ENCODE measurements at places on chromosomes 5 and 9.

- DNase-seq, result no peak
Measured at GRCh38 chr9:124506433-124506832, 766 bp downstream of the NR5A1 start.

DNA sequence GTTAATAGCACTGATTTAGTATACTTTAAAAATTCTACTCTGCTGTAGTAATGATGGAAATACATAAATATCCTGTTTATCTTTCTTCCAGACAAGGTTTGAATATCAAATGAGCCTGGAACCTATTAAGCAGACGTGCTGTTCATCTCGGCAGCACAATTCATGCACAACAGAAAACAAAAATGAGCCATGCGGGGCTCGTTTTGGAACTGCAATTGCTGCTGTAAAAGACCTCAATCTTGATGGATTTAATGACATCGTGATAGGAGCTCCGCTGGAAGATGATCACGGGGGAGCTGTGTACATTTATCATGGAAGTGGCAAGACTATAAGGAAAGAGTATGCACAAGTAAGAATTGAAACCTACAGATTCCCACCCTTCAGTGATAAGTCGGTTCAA lies 79.1 kb upstream of the ITGA2 start:
- no peak for DNase-seq

DNA sequence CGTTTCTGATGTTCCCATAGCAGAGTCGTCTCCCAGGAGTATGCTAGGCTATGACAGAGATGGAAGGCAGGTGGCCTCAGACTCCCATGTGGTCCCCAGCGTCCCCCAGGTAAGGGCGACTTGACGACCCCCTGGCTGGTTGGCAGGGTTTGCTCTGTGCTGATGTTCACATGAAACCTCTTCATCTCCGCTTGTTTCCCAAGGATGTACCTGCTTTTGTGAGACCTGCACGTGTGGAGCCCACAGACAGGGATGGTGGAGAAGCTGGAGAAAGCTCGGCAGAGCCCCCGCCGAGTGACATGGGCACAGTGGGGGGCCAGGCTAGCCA lies 108.3 kb downstream of the WNK2 start:
- DNase-seq, result no peak

- DNase-seq, result no peak
Measured at GRCh38 chr5:149024477-149024876, 38.4 kb downstream of the SH3TC2 start.

GRCh38 chr5:17316970-17317459 lies 99.6 kb downstream of the BASP1 start:
- DNase-seq, result no peak

DNA sequence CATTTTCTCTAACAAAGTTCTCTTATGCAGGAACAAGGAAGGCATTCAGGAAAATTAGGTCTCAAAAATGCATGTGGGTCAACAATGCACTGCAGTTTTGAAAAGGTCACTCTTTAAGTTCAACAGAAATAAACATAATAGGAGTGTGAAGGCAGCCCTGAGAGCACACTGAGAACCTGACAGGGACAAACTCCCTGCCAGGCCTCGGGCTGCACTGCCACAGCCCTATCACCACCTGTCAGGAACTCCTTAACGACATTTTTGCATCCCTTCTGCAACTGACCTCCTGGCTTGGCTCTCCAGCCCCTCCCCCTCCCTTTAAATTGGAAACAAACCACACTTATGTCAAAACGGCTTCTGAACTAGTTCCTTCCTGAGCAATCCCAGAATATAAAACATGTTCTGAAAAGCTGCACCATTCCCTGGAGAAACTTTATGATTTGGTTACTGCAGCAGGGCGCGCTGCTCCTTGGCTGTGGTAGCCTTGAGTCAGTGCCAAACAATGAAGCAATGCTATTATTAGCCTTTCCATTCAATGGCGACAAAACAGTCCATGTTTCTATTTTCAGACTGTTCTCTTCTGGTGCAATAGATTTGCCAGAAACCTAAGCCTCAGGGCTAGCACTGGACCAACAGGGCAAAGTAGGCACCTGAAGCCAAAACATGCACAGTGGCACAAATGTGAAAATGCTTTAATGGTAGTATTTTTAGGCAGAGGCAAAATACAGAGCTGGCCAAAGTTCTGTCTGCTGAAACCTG lies 160.1 kb upstream of the ZNF608 start:
- peak; percentile 64 for DNase-seq

DNA sequence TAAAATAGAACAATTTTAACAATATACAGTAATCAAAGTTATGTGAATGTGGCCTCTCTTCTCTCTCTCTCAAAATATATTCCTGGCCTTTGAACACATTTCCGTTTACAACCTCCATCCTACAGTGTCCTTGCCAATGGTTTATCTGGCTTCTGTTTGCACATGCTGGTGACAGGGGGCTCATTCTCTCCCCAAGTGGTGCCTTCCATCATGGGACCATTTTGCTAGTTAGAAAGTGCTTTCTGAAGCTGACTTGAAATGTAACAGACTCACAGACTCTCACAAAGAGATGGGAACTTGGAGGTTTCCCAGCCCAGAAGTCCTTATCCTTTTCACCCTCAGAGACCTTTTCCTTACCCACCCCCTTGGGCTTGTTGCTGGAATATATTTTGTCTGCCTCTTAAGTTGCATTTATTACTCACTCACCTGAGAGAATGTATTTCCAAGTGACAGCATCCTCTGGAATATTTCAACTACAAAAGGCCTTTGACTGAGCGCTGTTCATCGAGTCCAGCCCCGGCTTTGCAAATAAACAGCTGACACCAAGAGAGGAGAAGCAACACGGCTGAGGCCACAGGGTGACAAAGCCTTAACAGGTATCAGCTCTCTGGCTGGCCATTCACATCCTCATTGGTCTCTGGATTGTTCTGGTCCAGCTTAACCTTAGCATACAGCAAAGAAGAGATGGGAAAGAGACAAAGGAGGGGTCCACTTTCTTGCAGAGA lies 17.5 kb upstream of the ALDH1B1 start:
- DNase-seq, result no peak

DNA sequence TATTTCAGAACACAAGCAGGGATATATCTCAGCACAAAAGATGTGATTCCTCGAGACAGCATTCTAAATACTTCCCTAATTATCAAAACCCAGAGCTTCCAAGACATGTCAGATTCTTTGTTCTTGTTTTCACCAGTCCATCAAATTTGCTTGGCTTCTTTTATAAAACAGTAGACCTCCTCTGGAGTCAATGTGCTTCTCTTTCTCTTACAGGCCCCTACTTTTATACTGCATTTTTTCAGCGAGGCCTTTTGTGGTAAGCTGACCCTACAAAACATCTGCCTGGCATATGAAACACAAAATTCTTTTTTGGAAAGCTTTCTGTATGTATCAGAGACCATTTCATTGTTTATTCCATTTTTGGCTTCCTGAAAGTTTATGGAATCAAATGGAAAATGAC lies 81.8 kb downstream of the ARSB start:
- DNase-seq, result no peak

- peak; percentile 25 for DNase-seq
Measured at GRCh38 chr5:43664501-43665040, 61.6 kb downstream of the NNT start.

GRCh38 chr9:95049761-95050160 lies 267.7 kb downstream of the FANCC start:
- DNase-seq, result no peak

- DNase-seq, result no peak
Measured at GRCh38 chr5:5139336-5139776, 774 bp upstream of the ADAMTS16 start.

DNA sequence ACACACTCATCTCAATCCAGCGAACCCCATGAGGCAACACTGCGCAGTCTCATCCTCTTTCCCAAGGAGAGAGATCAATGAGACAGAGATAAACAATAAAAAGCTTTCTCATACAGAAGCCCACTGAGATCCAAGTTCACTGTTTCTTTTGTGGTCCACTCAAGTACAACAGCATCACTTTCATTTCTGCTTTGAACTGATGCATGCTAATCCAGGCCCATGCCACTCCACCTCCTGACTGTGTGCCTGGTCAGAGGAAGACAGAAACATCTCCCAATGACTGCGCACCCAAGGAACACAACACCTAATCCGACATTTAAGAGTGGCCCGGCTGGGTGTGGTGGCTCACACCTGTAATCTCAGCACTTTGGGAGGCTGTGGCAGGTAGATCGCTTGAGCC lies 104.0 kb downstream of the SERINC5 start:
- no peak for DNase-seq

GRCh38 chr5:36870399-36871040 lies 6.0 kb upstream of the NIPBL start:
- peak; percentile 52 for DNase-seq

- peak; percentile 85 for DNase-seq
Measured at GRCh38 chr5:139968547-139969261, 74.4 kb downstream of the NRG2 start.

- DNase-seq, result peak; percentile 28
Measured at GRCh38 chr9:70574151-70574837, 159.8 kb upstream of the KLF9 start.

DNA sequence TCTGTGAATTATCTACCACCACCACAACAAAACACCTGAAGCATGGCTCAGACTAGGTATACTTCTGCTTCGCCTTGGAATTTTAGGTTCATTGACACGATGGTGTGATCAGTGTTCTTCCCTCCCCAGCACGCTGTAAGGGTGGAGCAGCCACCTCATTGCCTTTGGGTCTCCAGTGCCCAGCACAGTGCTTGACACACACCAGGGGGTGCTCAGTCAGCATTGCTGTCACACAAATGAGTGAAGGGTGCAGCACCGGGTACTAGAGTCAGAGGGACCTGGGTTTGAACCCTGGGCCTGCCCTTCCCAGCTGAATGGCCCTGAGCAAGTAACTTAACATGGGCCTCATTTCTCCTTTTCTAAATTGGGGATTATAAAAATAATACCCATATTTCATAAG lies 9.9 kb upstream of the ANGPTL2 start:
- no peak for DNase-seq

DNA sequence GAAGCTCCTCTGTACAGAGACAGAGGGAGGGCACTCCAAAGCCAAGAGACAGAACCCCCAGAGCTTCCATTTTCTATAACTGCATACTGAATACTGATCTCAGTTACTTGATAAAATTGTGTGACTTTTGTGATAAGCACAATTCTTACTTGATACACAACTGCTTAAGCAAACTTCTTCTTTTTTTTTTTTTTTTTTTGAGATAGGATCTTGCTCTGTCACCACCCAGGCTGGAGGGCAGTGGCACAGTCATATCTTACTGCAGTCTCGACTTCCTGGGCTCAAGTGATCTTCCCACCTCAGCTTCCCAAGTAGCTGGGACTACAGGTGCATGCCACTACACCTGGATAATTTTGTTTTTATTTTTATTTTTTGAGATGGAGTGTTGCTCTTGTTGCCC lies 252.1 kb upstream of the ZNF608 start:
- DNase-seq, result no peak

DNA sequence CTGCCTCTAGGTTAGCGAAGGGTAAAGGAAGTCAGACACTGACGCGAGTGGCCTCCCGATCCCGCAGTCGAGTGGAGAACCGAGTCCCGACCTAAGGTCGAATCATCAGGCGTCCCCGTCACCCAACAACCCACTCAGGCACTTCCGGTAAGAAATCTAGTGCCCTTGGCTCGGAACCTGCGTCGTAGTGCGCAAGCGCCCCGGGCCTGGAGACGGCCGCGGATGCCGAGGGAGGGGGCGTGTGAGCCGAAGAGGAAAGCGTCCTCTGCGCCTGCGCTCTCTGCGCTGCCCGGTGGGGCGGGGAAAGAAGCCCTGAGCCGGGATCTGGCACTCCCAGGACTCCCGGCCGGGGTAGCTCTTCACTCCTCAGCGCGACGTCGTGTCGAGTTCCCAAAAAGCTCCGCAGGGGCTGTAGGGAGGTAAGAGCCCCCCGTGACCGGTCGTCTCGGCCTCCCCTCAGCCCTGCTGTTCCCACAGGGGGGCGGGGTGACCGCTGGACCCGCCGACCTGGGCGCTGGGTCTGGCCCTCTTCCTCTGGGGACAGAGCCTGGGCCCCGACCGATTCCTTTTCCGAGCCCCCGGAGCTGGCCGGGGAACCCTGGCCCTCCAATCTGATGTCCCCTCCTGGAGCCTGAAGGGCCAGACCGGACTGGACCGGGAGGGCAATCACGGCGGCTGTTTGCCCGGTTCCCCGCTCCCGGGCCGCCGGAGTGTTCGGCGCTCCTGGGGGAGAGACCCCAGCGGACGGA lies at the start of gene ZFYVE16:
TSS of gene ZFYVE16 (plus strand) at position 330 of the 749 bp plus-strand sequence. CDS start 26,084 bp downstream, outside the sequence.
- peak; percentile 99 for DNase-seq

- no peak for DNase-seq
Measured at GRCh38 chr5:97559827-97560598, 377.0 kb upstream of the RIOK2 start.

DNA sequence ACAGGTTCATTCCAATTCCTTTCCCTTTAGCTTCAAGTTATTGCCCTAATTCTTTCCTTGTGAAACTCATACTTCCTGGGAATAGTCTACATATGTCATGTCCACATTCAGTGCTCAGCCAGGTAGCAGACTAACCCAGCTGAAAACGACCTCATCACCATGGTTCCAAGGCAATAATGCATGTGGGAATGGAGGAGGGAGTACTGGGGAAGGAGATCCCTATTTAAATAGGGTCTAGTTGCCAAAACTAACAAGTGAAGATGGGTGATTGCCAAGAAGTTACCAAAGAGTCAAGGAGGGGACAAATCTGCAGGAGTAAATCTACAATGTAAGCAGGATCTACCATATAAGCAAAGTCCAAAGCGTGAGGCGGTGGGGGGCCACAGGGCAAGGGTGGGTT lies 47.3 kb upstream of the MCTP1 start:
- DNase-seq, result no peak

- peak; percentile 81 for DNase-seq
Measured at GRCh38 chr9:108813951-108814601, 41.7 kb downstream of the ACTL7B start.

DNA sequence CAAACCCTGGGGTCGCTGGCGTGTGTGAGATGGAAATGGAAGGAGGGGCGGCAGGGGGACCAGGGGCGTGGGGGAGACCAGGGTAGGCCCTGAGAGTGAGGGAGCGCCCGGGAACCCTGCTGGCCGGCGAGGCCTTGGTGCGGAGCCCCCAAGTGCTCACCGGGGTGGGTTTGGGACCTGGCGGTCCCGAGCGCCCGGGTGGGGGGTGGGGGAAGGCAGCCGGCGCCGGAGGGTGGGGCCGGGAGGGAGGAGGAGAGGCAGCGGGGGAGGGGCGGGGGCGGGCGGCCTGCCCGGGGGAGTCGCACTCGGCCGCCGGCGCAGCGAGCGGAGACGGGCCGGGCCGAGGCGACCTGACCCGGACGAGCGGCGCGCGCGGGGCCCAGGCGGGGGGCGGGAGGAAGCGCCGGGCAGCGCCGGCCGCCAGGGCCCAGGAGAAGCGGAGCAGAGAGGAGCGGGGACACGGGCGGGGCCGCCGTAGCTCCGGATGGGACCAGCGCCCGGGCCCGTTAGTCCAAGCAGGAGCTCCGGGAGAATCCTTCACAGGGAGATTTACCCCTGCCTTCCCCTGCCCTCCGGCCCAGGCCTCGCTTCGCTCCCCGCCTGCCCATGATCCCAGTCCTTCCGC lies at the start of gene NPR2:
TSS of gene NPR2 (plus strand) at position 295 of the 625 bp plus-strand sequence. CDS start 818 bp downstream, outside the sequence.
- DNase-seq, result peak; percentile 62

- DNase-seq, result no peak
Measured at GRCh38 chr9:124001866-124002525, 9.6 kb upstream of the LHX2 start.

GRCh38 chr9:110842169-110842568 lies 173.6 kb downstream of the MUSK start:
- DNase-seq, result no peak
